ENCODE measurements at places on chromosomes 6 and 20. TPM values are rescaled to one million over a fixed set of nuclear protein-coding genes. Genes with fewer than 3 reads are reported as not detected.

SEL1L2 gene
- total RNA-seq: not detected

NOL7 gene
- total RNA-seq: 104 TPM

EEF1E1 gene
- total RNA-seq: 63.1 TPM

SAMD3 gene
- 28.8 TPM for total RNA-seq

SPATS1 gene
- not detected for total RNA-seq

ZNF165 gene
- total RNA-seq: 0.38 TPM

SLPI gene
- total RNA-seq: not detected

ANGPT4 gene
- total RNA-seq: under 0.01 TPM

SLC22A7 gene
- total RNA-seq: not detected

NKX2-2 gene
- total RNA-seq: not detected

PBOV1 gene
- total RNA-seq: not detected
